Uterus (tissue), 4 donors: ENCODE measurements at places on chromosomes 5 and 9. TPM values are rescaled to one million over a fixed set of nuclear protein-coding genes. Genes with fewer than 3 reads are reported as not detected.
A peak's percentile ranks its signal among the peaks of the same experiment; 100 is the strongest.

DNA sequence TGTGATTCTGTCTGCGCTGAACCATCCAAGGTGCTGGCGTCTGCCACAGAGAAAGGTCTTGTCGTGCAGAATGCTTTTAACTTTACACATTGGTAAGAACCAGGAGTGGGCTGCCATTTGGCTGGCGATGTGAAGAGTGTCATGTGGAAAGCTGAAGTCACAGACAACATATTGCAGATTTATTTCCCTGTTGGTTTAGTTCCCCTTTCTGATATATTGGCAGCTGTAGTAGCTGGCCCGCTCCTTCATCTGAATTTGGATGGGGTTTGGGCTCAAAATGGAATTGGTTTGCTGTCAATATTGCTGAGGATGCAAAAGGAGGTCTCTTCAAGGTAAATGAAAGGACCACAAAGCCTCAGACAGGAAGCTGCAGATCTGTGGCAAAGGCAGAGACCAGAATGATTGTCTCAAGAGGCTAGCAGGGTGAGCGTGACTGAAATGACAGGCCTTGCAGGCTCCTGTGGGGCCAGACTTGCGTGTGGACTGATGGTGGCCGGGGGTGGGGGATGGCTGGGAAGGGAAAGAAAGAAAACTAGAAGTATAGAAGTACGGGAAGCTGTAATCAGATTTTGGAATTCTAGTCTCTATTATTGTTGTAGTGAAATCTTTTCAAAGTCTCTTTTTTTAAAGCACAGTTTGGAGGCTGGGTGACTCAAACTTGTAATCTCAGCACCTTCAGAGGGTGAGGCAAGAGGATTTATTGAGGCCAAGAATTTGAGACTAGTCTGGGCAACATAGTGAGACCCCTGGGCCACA lies 25.1 kb upstream of the CD180 start:
- no peak for DNase-seq

DNA sequence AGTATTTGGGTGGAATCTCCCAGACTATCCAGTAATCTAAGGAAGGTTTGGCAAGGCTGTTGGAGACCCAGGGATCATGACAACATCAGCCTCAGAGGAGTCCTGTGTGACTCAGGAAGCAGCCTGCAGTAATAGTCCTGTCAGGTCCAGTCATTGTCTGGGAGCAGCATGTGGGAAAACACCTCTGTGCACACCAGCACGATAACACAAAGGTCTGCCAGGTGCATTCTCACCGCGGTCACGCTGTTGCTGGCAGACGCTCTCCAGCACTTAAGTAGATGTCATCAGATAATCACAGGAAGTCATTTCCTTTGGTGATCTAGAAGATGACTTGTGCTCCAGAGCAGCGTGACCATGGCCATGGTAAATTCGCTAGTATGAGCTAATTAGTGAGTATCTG lies 99.2 kb upstream of the IQGAP2 start:
- DNase-seq: no peak

- peak; percentile 71 for DNase-seq
Measured at GRCh38 chr5:139863855-139864558, 68.4 kb downstream of the PSD2 start.

DNA sequence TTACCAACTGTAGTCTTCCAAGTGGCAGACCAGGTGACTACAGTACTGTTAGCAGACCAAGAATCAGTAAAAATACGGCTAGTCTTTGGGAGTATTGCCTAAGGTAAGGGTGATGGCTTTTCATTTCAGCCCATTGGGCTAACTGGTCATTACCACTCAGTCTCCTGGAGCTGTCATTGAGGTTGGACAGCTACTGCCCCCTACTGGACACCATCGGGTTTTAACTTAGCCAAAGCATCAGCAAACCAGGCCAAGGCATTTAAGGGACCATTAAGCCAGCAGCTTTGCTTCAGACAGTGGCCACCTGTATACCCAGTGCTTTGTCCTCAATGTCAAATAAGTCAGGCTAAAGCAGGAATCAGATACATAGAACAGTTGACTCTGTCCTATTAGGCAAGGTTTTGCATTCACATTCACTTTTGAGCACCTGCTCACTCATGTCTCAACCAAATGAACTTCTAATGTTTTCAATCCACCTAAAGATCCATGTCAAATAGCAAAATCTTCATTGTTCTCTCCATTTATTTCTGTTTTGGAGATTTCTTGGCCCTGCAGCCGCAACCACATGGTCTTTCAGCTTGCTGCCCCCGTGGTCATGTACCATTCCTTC lies 117.2 kb downstream of the INVS start:
- DNase-seq: no peak

FUBP3 gene
- total RNA-seq: 30.5 TPM

DNA sequence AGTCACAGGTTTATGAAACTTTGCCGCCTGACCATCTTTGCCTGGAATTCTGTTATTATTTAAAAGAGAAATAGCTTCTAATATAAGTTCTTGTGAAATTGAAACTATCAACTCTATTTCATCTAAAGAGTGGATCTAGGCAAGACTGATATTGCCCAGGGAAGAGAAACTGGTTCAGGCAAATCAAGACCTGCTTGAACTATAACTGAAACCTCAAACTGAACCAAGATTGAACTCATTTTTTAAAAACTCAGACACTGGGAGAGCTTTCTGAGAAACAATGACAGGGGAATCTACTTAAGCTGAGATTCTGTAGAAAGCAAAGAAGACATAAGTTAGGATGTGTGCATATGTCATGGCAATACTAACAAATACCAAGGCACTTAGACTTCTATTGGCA lies 815.8 kb downstream of the BRINP1 start:
- DNase-seq: no peak

PCDHB8 gene
- 0.26 TPM for total RNA-seq

ZFP2 gene
- 1.8 TPM for total RNA-seq

PCDHB15 gene
- total RNA-seq: 14.0 TPM

DNA sequence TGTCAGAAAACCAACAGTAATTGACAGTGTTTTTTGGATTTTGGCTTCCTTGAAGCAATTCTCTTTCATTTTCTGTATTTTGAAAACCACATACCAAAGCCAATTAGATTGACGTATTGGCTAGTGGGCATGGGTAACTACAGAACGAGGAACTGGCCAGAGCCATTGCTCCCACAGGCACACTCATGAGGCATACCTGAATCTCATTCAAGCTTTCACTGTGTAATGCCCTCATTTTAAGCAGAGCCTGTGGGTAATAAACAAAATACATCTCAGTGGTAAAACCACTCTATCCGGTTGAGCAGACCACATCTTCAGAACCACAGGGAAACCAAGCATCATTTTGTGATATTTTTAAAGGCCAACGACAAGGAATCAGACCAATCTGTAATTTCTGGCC lies 394.1 kb downstream of the ZNF608 start:
- no peak for DNase-seq

SLC26A2 gene
- 42.9 TPM for total RNA-seq

SURF2 gene
- not detected for total RNA-seq

GRCh38 chr5:67998709-67999261 lies 216.8 kb upstream of the PIK3R1 start:
- DNase-seq: no peak

EPB41L4A gene
- 6.4 TPM for total RNA-seq

- peak; percentile 54 for DNase-seq
Measured at GRCh38 chr5:34496260-34496691, 159.9 kb upstream of the RAI14 start.

GPR151 gene
- total RNA-seq: not detected

- no peak for DNase-seq
Measured at GRCh38 chr9:111068771-111069170, 30.5 kb upstream of the LPAR1 start.

CSF1R gene
- total RNA-seq: 1.0 TPM

TLR4 gene
- total RNA-seq: 18.6 TPM

DNA sequence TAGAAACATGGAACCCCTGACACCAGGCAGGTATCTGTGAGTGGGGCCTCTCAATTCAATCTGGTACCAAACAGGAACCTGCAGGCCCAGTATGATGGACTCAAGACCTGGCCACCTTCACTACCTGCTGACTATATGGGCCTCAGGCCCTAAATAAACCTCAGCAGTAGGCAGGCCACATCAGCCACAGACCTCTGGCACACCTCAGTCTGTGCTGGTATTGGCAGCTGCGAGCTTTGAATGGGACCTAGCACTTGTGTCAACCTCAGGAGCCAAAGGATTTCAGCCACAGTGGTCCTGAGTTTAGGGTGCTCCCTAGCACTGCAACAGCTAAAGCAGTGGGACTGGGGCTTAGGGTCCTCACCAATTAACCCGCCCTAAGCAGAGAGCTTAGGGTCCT lies 325.5 kb downstream of the ZNF608 start:
- no peak for DNase-seq

DNA sequence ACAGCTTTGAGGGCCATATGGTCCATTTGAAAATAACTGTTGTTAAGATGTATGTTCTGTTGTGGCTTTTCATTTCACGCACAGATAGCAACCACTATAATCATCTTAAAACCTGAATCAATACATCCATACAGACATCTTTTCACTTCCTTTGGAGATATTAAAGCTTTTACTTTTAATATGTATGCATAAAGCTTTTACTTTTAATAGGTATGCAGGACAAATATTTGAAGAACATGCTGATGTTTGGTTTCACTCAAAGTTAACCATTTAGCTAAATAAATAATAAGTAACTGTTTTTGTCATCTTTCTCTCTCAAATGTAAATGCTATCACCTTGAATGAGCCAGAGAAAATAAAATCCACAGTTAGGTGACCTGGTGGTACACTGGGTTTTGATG lies 108.6 kb downstream of the OXCT1 start:
- no peak for DNase-seq

DNA sequence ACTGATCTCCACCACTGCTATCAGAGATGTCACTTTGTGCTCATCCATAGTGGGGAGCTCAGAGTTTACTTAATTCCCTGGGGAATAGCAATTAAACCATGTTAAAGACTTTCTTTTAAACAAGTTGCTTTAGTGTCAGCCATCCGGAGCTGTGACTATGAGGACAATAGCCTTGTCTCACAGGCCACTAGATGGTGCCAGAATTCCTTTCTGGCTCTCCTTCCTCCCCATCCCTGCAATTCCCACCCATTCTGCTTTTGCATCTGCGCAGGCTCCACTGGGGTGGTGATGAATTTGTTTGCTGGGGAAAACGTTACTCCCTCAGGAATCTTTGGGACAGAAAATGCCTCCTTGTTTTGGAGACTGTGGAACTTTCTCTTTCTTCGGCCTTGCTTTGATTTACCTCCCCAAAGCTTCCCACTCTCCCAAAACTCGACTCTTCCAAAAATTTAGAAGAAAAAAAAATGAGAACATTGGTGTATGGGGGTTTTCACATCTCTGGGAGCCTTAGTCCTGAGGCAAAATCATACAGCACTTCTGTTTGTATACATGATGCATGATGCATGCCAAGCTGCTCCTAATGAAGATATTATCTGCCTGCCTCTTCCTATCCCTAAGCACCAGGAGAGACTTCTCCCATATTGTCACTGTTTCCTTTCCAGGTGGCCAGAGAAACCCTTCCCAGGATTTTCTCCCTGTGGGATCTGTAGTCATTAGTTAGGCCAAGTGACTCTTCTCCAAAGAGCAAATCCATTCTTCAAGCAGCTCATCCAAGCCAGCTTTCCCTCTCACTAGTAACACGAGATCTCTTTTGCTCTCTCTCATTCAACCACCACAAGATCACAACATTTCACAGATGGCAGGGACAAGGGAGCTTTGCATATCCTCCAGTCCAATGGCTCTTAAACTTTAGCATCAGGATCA lies 466.1 kb downstream of the TLR4 start:
- no peak for DNase-seq

DNA sequence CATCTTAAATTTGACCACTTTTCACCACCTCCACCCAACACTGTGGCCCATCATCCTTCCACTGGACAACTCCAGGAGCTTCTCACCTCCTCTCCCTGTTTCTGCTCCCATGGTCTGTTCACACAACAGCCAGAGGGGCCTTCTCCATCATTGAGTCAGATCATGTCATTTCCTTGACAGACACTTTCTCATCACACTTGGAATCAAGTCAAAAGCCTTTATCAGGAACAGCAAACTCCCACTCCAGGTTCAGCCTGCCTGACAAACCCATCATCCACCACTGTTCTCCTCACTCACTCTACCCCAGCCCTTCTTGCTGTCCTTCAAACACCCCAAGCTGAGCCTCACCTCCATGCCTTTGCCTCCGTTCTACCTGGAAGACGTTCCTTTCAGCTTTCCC lies 78.4 kb upstream of the ADRA1B start:
- no peak for DNase-seq

STPG3 gene
- not detected for total RNA-seq

DNA sequence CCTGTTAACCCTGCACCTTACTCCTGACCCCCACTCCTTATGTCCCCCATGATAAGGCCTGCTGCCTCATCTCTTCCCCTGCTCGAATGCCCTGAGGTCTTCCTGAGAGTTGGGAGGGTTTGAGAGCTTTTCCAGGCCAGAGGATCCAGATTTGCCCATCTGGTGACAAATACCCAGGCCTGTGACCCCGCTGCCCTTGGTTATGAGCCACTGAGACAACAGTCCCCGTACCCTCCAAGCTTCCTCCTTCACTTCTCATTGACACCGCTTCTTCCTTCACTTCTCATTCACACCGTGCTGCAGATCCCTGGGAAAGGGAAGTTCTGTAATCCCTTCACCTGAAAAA lies 593 bp downstream of the GM2A start:
- no peak for DNase-seq

ARL14EPL gene
- total RNA-seq: not detected

- no peak for DNase-seq
Measured at GRCh38 chr9:98369471-98369870, 114.0 kb upstream of the TBC1D2 start.

C5orf63 gene
- 4.8 TPM for total RNA-seq

- DNase-seq: no peak
Measured at GRCh38 chr9:3205421-3206095, 320.2 kb downstream of the RFX3 start.

DNA sequence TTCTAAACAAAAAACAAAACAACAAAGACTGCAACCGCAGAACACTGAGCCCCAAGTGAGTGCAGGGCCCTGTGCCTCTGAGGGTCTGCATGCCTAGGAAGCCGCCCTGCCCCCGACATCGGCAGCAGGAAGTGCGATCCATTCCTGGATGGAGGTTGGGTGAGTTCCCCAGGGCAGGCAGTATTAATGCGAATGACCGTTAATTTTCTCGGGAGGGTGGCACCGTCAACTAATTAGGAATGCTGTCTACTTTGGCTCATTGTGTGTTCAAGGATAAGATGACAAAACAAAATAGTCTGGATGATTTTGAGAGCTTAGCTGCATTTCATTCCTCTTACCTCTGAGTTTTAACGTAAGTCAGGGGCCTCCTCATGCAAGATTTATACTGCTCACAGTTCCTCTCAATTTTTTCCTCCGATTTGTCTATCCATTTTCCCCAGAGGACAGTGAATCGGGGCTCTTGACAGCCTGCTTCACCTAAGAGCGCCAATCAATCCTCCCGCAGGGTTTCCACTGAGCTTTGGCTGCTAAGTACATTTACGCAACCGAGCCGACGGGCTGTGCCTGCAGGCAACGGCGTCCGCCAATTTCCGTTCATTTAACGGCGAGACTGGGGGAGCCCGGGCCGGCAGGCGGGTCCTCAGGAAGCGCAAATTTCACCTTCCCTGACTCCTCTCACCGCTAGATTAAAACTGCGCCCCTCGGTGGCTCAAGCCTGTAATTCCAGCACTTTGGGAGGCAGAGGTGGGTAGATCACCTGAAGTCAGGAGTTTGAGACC lies 2.9 kb upstream of the NXNL2 start:
- peak; percentile 58 for DNase-seq
